ENCODE measurements at places on chromosomes 5 and 9. TPM values are rescaled to one million over a fixed set of nuclear protein-coding genes. Genes with fewer than 3 reads are reported as not detected.

DNA sequence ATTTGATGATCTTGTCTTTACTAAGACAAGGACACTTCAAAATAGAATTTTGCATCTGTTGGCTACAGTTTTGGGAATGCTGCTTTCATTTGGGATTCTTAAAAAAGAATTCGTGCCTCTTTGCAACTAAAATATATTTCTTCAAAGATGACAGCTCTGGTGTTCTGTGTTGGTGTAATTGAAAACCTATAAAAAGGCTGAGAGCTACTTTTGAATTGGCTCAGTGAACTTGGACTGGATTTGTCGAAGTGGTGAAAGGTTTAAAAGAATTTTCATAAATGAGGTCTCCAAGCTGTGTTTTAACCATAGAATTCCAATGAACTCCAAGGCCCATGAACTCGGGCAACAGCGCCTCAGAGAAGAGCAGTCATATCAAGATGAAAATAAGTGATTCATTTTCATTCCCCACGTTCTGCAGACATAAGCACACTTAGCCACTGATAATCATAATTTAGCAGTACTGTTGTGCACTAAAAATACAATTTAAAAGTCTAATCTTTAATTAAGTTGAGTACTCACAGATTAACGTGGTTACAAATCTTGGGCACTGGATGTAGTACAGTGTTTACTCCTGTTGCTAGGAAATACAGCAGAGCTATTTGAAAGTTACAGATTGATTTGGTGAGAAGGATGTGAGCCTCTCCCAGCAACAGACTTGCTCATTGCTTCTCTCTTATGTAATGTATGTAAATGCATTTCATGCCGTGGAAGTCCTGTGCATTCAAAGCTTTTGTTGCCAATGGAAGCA, 10.9 kb downstream of the SNCAIP start:
- DNase-seq: peak; percentile 72

- DNase-seq: no peak
Measured at GRCh38 chr5:122419142-122419894, 107.3 kb downstream of the SNCAIP start.

Gene MSMP
- polyA plus RNA-seq: 0.35 TPM

GRCh38 chr5:136198453-136198852, 5.5 kb upstream of the SMIM32 start:
- no peak for DNase-seq

Gene C5orf52
- polyA plus RNA-seq: not detected

Gene DNM1
- 4.8 TPM for polyA plus RNA-seq

Gene NR5A1
- polyA plus RNA-seq: 0.03 TPM

DNA sequence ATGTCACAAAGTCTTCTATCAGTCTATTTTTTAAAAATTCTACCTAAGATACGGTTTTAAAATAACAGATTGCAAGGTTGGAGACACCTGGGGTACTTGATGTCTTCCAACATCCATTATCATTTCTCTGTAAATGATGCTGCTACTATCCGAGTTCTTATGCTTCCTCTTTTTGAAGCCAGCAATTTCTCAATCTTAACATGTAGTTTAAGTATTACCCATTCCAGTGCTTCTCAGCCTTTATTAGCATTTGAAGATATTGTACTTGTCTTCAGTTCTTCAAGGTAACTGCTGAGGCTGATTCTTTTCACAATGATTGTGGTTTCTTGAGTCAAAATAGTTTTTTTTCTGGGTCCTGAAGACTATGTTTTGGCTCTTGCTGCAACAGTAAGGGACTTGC, 96.4 kb upstream of the SELENOP start:
- no peak for DNase-seq

- no peak for DNase-seq
Measured at GRCh38 chr5:133331941-133332340, 280.1 kb downstream of the HSPA4 start.

- DNase-seq: no peak
Measured at GRCh38 chr5:10537624-10538023, 26.2 kb upstream of the ANKRD33B start.

DNA sequence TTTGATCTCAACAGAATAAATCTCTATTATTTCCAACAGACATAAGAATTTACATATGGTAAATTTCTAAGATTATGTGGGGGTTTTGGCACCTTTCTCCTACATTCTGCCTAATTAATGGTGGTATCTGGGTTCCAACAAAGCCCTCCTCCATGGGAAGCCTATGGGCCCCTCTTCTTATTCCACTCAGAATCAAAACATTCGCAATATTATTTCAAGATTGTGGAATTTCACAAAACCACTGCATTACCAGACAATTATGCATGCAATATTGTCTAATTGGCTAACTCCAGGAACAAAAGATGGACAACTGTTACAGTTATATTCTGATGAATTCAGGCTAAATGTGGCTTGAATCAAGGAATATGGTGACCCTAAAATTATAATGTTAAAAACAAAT, 434.0 kb downstream of the NFIB start:
- DNase-seq: no peak

GRCh38 chr9:136119061-136119882, 597 bp upstream of the TMEM250 start:
- DNase-seq: peak; percentile 78

Gene PCA3
- polyA plus RNA-seq: not detected

DNA sequence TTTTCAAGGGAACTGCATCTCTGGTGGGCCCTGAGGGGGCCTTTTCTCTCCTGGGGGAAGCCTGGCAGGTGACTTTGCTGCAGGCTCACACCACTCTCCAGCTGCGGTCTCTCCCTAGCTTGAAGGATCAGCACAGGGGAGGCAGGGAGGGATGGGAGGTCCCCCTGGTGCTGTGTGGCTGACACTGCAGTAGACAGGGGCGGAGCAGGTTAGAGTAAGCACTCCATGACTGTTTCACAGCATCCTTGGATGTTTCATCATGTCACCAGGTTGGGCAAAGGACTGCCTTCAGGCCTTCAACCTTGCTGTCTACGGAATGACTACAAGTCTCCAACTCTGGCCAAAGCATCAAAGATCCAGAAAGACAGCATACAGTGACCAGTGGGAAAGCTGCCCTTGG, 470.7 kb downstream of the CDK5RAP2 start:
- DNase-seq: peak; percentile 18

- no peak for DNase-seq
Measured at GRCh38 chr5:72224946-72225463, 95.0 kb downstream of the MRPS27 start.

- DNase-seq: no peak
Measured at GRCh38 chr5:177425196-177425800, 1.2 kb upstream of the GRK6 start.

- DNase-seq: no peak
Measured at GRCh38 chr5:115064380-115064779, 105.3 kb downstream of the TRIM36 start.

Gene TNC
- polyA plus RNA-seq: 6.1 TPM

Gene URM1
- polyA plus RNA-seq: 59.3 TPM

DNA sequence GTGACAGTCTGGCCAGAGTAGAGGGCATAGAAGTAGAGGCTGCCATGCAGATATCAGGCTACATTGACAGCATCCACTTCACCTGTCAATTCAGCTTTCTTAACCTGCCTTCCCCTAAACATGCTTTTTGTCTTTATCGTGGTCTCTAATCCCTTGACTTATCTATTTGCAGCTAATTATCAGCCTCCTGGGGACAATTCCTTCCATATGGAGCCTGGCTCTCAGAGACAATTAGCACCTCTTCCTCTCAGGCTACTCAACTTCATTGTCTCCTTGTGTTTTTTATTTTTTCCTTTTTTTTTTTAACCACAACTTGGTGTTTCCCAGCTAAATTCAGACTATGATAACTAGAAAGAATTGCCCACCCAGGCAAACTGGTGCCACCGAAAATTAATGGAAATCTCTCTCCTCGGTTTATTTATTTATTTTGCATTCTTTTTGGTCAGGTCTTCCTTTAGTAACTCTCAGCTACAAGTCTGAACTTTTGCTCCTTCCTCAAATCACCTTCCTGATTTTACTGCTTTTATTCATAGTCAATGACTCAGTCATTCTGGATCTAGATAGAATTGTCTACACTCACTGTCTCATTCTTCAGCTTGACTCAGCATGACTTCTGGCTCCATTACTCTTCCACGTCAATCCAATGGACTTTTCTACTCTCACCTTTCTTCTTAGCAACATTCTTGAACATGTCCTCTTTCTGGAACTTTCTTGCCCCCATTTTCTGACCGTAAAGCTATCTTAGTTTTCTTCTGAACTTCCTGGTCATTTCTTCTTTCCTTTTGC, 63.0 kb upstream of the BASP1 start:
- DNase-seq: no peak

GRCh38 chr5:160187091-160187490, 42.2 kb upstream of the FABP6 start:
- DNase-seq: no peak

GRCh38 chr9:122857815-122858214, 29.4 kb upstream of the PDCL start:
- DNase-seq: no peak

Gene LECT2
- not detected for polyA plus RNA-seq

GRCh38 chr9:33684831-33685230, 110.5 kb upstream of the PRSS3 start:
- DNase-seq: no peak

GRCh38 chr9:15096972-15097371, 186.7 kb upstream of the FREM1 start:
- DNase-seq: no peak

- no peak for DNase-seq
Measured at GRCh38 chr9:132615774-132616173, 33.4 kb downstream of the BARHL1 start.

GRCh38 chr5:133907075-133907474, 61.4 kb downstream of the C5orf15 start:
- DNase-seq: peak; percentile 59

GRCh38 chr5:134020188-134020587, 15.4 kb upstream of the VDAC1 start:
- DNase-seq: peak; percentile 93

Gene JADE2
- polyA plus RNA-seq: 6.2 TPM

- DNase-seq: peak; percentile 53
Measured at GRCh38 chr5:173780235-173781234, 107.6 kb upstream of the CPEB4 start.

- DNase-seq: no peak
Measured at GRCh38 chr9:90830977-90831376, 29.4 kb downstream of the SYK start.

- no peak for DNase-seq
Measured at GRCh38 chr9:127170652-127171051, 48.2 kb upstream of the ANGPTL2 start.

Gene GPR150
- polyA plus RNA-seq: 0.76 TPM

DNA sequence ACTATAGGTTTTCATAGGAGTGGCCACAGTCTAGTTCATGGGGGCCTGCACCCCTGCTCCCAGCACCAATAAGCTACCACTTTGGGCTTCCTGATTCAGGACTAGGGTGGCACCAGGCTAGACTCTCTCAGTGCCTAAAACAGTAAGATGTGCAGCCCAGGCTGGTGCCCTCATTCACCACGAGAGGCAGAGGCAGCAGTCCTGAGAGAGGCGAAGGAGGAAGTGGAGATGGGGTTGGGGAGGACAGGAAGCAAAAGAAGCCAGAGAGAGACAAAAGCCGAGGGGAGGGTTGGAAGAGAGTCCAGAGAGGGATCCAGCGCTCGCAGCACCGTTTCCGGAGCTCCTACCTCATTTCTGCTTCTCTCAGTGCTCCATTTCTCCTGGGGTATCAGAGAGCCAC, 180.9 kb downstream of the MED10 start:
- DNase-seq: no peak

Gene TCF7
- polyA plus RNA-seq: 5.0 TPM

Gene SYNPO
- 23.2 TPM for polyA plus RNA-seq

Gene FCN2
- not detected for polyA plus RNA-seq

GRCh38 chr5:135237748-135238103, 161.3 kb downstream of the MACROH2A1 start:
- no peak for DNase-seq

GRCh38 chr9:69877852-69878514, 57.4 kb downstream of the CFAP95 start:
- no peak for DNase-seq

DNA sequence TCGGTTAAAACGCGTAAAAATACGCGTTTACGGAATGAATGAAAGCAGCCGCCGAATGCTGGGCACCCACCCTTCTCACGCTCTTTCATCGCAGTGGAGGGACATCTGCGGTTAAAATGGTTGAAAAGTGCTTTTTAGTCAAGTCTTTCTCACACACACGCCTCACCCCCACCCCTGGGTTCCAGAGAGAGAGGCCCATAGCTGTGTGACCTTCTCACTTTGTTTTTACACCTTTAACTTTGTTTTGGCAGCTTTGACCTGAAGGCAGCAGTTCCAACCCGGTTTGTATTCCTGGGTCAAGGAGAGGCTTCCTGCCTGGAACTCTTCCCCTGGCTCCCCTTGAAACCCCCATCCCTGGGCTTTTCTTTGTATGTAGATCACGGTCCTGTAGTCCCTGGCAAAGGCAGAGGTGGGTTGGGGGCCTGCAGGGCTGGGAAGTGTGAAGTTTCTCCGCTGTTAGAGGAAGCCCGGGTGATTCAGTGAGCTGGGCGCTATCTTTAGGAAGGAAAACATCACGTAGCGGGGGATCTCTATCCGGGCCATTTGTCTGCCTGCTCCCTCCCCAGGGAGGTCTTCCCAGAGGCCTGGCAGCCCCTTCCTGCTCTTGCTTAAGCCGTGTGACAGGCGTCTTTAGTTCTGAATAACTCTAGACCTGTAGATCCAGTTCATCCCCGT, 29.6 kb downstream of the SPRY4 start:
- no peak for DNase-seq

- no peak for DNase-seq
Measured at GRCh38 chr9:125803526-125803925, 56.4 kb downstream of the PBX3 start.

DNA sequence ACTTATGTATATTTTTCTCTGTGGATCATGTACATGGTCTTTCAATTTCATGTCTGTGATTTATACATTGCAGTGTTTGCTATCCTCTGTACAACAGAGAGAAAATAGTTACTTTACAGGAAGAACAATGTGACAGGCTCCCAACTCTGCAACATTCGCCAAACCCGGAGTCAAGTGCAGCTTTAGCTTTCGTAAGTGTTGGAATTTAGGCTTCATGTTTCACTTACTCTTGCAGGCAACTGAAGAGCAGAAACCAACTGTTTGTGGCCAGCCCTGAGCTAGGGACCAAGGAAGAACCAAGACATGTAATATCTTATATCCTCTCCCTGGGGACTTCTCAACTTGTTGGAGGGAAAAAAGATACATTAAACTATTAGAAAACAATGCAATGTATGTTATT, 147.9 kb downstream of the C5orf15 start:
- DNase-seq: no peak

Gene GMCL2
- not detected for polyA plus RNA-seq

- no peak for DNase-seq
Measured at GRCh38 chr9:76153902-76154629, 240.2 kb downstream of the RFK start.

Data from stomach (tissue), 19 donors.